ENCODE measurements at places on chromosomes 3 and 15. TPM values are rescaled to one million over a fixed set of nuclear protein-coding genes. Genes with fewer than 3 reads are reported as not detected.

Gene THRB
- total RNA-seq: 7.3 TPM

Gene TTBK2
- total RNA-seq: 3.9 TPM

Gene TLNRD1
- total RNA-seq: 8.1 TPM

Gene A4GNT
- total RNA-seq: not detected

Gene ROBO2
- not detected for total RNA-seq

Gene ANKUB1
- total RNA-seq: not detected

Gene OR5H1
- not detected for total RNA-seq

Gene ST6GAL1
- total RNA-seq: under 0.01 TPM

Gene IQCH
- 2.3 TPM for total RNA-seq

Gene PPP1R14D
- total RNA-seq: not detected

Gene GXYLT2
- total RNA-seq: 11.7 TPM

Gene FHIT
- not detected for total RNA-seq

Gene TNNC1
- not detected for total RNA-seq

Gene LDHAL6B
- not detected for total RNA-seq

Gene SLCO2A1
- 0.18 TPM for total RNA-seq

Gene CCRL2
- 5.0 TPM for total RNA-seq

Gene NR2E3
- total RNA-seq: 0.18 TPM

Gene CORO2B
- 32.6 TPM for total RNA-seq

Gene ITIH1
- not detected for total RNA-seq

Gene CFAP100
- not detected for total RNA-seq

Gene TIGIT
- total RNA-seq: not detected

Gene PLA2G4E
- total RNA-seq: not detected

Gene NTRK3
- not detected for total RNA-seq

Gene GATA2
- 36.9 TPM for total RNA-seq

Gene OR5K3
- not detected for total RNA-seq

Gene SEMA3G
- total RNA-seq: not detected

Gene KNG1
- total RNA-seq: not detected

Gene ALG1L2
- total RNA-seq: not detected

Gene FOXB1
- not detected for total RNA-seq

Gene CEMIP
- total RNA-seq: 3.0 TPM

Gene FBXW12
- total RNA-seq: not detected
